ENCODE measurements at places on chromosomes 5 and 9.

DNA sequence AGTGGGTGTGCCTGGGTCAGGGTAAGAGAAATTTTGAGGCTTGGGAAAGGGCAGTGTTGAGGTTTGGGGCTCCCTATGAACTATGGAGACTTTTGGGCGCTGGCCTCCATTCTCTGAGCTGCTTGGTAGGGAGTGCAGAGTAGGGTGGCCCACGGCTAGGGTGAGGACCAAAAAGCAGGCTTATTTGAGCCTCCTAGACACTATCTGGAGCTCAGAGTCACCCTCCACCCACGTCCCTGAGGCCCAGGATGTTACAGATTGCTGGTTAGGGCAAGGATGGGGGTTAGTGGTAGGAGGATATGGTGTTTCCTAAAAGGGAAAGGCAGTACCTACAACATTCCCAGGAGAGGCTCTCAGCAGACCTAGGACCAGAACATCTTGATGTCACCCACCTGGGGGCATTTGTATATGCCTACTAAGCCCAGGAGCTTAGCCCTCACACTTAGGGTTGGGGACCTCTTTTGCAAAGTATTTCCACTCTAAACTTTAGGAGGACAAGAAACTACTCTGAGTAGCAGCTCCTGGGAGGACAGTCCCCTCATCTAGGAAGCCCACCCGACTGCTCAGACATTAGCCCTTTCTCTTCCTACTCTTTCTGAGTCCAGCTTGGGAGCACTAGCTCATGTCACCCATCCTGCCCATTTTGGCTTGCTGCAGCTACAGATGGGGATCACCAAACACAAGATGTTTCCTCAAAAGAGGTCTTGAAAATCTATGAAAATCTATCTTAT is 2.3 kb downstream of the SHROOM1 start:
- DNase-seq = no peak

- DNase-seq = no peak
Observed at GRCh38 chr9:34796924-34797323, 87.0 kb upstream of the CCL21 start.

- DNase-seq = no peak
Observed at GRCh38 chr5:89397096-89397495, 514.1 kb upstream of the MEF2C start.

GRCh38 chr5:80037366-80037765 is 2.2 kb downstream of the THBS4 start:
- no peak for DNase-seq

DNA sequence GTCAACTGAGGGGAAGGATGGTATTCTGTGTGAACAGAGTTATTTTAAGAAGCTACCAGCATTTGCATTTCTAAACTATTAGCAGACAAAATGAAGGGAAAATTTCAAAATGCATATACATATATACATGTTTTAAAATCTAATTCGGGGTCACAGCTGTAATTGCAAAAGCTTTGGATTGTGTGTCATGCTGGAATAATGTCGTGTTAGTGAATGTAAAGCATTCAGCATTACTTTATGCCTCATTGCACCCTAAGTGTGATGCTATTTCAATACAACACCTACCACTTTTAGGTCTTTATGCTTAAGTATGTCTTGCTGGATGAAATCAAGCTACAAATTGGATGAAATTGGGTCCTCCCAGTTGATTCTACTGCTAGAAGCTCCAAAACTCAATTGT is 687.6 kb upstream of the MEF2C start:
- DNase-seq = no peak

DNA sequence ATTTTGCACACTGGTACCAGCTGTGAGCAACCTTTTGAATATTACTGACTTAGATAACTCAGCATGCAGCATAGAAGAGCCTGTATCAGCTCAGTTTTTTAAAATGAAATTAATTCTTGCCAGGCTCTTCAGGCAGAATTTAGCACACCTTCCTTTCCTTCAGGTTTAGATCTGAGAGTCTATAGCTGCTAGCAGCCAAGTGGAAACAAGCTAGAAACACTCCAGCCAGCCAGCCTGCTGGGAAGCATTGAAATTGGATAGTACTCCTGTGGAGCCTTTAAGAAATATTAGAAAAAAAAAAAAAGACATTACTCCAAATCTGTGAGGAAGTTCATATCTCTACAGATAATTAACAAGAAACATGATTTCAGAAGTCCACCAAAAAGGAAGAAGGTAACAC is 812.2 kb downstream of the DTWD2 start:
- no peak for DNase-seq

GRCh38 chr5:1318659-1319251 is 23.9 kb upstream of the TERT start:
- no peak for DNase-seq

DNA sequence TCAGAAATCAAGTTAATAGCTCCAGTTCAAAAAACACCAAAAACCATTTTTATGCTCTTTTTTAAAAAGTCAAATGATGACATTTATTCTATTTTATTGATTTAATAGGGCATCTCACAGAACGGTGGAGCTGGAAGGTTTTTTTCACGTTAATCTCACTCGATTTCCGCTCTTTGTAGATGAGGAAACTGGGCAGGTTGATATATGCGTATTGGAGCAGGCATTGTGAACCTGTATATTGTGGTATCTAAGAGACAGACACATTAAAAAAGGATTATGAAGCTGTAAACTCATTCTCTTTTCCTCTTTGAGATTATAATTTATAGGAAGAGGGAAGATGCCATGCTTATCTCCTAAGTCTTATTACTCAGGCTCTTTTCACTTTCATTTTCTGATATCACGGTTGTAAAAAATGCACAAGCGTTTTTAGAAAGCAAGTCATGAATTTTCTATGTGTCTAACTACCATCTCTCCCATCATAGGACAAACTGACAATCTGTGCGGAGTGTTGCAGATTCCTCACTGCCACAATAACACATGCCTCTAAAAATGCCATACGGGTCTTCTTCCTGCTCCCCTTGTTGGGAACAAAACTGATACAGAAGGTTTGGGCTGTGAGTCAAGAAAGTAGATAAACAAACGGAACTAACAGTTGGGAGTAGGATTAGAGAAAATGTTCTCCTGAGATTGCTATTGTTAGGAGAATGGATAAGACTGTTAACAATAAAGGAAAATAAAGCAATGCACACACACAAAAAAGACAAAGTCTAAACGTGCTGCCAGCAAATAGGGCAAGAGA is 1997.7 kb downstream of the MAT2B start:
- no peak for DNase-seq

DNA sequence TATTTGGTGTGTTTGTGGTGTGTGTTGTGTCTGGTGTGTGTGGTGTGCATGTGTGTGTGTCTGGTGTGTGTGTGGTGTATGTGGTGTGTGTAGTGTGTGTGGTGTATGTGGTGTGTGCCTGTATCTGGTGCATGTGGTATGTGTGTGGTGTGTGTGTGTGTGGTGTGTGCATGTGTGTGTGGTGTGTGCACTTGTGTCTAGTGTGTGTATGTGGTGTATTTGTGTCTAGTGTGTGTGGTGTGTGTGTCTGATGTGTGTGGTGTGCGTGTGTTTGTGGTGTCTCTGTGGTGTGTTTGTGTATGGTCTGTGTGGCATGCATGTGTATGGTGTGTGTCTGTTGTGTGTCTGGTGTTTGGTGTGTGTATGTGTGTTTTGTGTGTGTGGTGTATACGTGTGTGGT is 71.1 kb downstream of the CACNA1B start:
- DNase-seq = no peak

GRCh38 chr5:179187681-179188575 is 127.8 kb downstream of the ZNF354C start:
- DNase-seq = no peak

- no peak for DNase-seq
Observed at GRCh38 chr9:119500072-119500771, 131.0 kb upstream of the BRINP1 start.

DNA sequence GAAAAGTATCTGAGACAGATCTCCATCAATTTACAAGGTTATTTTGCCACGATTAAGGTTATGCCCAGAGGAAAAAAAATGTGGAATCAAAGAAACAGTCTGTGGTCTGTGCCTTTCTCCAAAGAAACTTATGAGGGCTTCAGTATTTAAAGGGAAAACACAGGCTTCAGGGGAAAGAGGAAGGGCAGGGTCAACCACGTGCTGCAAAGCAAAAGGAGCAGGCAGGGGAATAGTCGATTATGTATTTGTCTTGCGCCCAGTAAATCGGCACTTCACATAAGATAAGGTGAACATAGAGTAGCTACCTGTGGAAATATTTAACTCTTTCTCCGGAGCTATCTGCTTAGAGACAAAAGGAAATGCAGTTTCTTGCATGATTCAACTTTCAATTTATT is 343.7 kb downstream of the RAB3C start:
- DNase-seq = no peak

GRCh38 chr9:9949978-9950377 is 662.8 kb downstream of the PTPRD start:
- DNase-seq = no peak

- DNase-seq = no peak
Observed at GRCh38 chr9:7394002-7394774, 405.4 kb downstream of the DMAC1 start.

DNA sequence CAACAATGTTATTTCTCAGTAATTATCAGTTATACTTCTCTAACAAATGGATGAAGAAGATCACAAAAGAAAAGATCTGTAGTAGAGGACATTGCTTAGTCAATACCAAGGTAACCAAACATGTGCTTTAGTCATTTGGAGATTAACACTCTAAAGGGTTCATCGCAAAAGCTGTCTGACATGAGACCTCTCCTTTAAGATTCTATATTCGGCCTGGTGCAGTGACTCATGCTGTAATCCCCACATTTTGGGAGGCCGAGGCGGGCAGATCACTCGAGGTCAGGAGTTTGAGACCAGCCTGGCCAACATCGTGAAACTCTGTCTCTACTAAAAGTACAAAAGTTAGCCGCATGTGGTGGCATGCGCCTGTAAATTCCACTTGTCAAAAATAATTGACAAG is 18.3 kb upstream of the CKMT2 start:
- no peak for DNase-seq

DNA sequence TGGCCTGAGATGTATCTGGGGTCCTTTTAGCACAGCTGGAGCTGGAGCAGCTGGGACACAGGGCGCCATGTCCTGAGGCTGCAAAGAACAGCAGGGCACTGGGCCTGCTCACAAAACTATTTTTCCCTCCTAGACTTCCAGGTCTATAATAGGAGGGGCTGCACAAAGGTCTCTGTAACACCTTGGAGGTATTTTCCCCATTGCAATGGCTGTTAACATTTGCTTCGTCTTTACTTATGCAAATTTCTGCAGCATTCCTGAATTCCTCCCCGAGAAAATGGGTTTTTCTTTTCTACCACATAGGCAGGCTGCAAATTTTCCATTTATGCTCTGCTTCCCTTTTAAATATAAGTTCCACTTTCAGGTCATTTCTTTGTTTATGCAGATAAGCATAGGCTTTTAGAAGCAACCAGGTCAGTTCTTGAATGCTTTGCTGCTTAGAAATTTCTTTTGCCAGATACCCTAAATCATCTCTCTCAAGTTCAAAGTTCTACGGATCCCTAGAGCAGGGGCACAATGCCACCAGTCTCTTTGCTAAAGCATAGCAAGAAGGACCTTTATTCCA is 130.8 kb downstream of the PCSK1 start:
- no peak for DNase-seq

DNA sequence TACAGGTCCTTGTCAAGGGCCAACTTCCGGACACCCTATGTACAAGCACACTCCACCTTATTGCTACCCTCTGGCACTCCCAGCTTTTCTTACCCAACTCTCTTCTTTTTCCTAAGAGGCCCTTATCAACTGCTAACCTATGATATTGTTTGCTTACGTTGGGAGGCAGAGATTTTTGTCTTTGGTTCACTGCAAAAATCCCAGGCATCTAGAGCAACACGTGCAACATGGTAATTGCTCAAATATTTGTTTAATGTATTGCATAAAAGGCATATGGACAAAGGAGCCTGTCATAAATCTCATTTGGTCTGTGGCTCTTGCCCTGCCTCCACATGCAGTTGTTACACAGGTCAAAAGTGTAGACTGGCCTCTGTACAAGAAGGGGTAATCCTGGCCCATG is 35.8 kb upstream of the ATP10B start:
- no peak for DNase-seq

GRCh38 chr5:40634593-40634992 is 45.1 kb upstream of the PTGER4 start:
- DNase-seq = no peak

- peak; percentile 59 for DNase-seq
Observed at GRCh38 chr5:116576053-116576713, 1.6 kb upstream of the SEMA6A start.

GRCh38 chr5:134570886-134571285 is 45.4 kb downstream of the JADE2 start:
- no peak for DNase-seq

GRCh38 chr5:32317041-32317440 is 4.3 kb upstream of the MTMR12 start:
- DNase-seq = no peak

GRCh38 chr5:138647261-138647788 is 72.1 kb upstream of the HSPA9 start:
- no peak for DNase-seq

DNA sequence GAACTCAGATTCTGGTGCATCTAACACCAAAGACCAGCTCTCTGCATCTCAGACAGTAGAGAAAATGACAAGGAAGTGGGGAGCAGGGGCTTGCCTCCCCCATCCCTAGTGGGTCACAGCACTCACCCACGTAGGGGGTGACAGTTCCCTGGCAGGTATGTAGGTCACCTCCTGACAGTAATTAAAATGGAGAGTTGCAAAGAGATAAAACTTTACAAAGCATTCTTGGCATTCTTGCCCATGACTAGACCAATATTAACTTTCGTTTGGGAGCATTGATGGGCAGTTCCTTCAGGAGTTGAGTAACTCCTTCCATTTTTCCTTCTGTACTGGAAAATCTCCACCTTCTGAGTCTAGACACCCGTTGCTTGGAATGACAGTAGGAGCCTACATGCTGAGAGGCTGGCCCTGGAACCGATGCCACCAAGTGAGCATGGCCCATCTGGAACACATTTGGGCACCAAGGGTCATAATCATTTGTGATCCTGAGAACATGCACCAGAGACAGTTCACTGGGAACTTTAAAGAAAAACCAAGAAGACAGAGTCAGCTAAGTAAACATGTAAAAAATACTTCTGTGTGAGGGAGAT is 81.5 kb upstream of the MSX2 start:
- no peak for DNase-seq

GRCh38 chr5:141762790-141763368 is 80.8 kb upstream of the ARAP3 start:
- DNase-seq = no peak

DNA sequence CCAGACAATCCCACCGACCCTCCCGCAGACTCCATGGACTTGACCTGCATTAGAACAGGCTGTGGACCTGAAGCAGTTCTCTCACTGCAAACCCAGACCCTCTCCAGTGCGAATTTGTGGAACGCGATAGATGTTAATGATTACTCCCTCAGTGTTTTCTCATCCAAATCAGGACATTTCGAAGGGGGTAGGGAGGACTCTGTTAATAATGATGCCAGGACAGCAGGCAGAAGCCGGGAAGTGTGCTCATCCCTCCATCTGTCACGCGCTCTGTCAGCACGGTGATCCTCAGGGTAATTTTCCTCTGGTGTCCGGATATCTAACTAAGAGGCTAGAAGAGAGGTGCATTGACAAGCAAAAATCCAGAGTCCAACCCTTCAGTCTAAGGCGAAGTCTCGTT is 18.8 kb downstream of the RAPGEF1 start:
- DNase-seq = no peak

Data from nucleus accumbens (tissue), 56 donors.